ENCODE measurements at places on chromosomes 1 and 21.

GRCh38 chr1:21124846-21125245 is 51.9 kb downstream of the EIF4G3 start:
- peak; percentile 73 for DNase-seq

DNA sequence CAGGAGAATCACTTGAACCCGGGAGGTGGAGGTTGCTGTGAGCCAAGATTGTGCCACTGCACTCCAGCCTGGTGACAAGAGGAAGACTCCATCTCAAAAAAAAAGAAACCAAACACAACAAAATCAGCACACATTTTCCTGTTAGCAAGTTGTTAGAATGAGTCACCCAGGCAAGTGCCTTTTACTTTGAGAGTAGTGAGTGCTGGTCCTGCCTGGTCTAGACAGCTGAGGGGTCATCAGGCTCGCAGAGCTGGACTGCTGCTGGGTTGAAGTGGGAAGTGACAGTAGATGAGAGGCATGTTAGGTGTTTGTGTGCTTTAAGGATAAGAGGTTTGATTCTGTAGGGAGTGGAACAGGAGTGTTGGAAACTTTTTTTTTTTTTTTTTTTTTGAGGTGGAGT is 31.9 kb downstream of the GNPAT start:
- peak; percentile 53 for DNase-seq

- DNase-seq, result no peak
Measured at GRCh38 chr1:153346077-153346723, 2.4 kb downstream of the PGLYRP4 start.

- DNase-seq, result peak; percentile 64
Measured at GRCh38 chr1:234989019-234989418, 139.6 kb downstream of the TOMM20 start.

GRCh38 chr1:78142736-78143135 is 97.0 kb downstream of the GIPC2 start:
- DNase-seq, result no peak

DNA sequence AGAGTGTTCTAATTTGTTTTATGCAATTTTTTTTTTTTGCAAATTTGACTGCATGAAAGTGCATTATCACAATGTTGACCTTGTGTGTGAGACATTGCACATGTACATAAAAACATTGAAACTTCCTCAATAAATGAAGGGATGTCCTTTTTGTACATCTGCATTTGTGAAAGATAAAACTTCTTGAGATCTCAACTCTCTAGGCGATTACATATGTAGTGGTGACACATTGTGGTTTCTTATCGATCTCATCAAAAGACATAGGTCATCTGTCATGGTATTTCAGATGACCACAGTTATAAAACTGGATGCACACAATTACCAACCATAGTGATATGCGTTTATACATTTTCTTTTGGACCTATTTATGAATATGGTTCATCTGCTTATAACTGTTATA is 35.6 kb upstream of the C21orf91 start:
- DNase-seq, result no peak

DNA sequence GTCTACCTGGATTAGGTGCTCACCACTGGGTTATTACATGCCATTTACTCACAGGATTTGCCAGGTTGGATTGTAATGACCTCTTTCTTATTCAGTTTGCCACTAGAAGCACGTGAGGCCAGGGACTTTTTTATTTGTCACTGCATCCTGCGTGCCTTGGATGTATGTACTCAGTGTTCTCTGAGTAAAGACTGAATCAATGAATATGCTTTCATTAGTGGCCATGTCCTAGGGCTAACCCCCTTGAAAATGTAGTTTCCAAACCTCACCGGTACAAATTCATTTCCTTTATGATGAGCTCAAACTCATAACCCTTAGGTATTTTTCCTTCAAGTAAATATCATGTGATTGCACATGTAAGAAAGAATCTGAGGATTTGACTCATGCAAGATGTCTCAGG is 1.3 kb upstream of the ZP4 start:
- DNase-seq, result no peak

DNA sequence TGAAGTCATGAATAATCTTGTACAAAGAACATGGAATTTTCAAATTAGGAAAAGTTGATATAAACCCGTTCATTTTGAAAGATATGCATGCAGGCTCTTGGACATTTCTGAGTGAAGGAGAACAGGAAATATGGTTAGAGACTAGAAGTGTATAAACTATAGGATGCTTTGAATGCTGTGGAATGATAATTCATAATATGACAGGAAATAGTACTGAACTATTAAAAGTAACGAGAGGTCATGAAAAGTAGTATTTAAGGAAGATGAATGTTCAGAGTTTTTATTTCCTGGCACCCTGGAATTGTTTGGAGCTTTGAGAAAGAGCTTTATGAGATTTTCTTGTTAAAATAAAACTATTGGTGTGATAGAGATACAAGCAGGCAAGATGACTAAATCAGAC is 18.7 kb upstream of the CRB1 start:
- DNase-seq, result no peak

GRCh38 chr1:4172644-4173599 is 272.9 kb upstream of the C1orf174 start:
- DNase-seq, result no peak

DNA sequence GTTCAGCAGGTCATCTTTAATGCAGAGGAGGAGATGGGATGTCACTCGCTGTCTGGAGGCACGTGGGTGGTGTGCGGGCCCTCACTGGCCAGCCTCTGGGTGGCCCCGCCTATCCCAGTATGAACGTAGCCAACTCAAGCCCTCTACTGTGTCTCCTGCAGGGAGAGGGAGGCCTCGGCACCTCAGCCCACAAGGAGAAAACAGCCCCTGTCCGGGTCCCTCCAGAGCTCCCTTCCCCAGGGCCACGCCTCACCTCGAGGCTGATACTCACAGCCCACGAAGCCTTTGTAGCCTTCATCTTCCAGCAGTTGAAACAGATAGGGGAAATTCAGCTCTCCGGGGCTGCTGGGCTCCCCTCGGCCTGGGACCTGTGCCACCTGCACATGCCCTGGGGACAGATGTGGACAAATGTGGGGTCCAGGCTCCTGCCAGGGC is 2.6 kb downstream of the HYI start:
- no peak for DNase-seq

GRCh38 chr1:247475793-247476192 is 17.9 kb upstream of the OR2B11 start:
- DNase-seq, result no peak

- DNase-seq, result peak; percentile 43
Measured at GRCh38 chr21:26449161-26449560, 123.9 kb downstream of the CYYR1 start.

- no peak for DNase-seq
Measured at GRCh38 chr21:29487154-29487553, 188.4 kb downstream of the BACH1 start.

DNA sequence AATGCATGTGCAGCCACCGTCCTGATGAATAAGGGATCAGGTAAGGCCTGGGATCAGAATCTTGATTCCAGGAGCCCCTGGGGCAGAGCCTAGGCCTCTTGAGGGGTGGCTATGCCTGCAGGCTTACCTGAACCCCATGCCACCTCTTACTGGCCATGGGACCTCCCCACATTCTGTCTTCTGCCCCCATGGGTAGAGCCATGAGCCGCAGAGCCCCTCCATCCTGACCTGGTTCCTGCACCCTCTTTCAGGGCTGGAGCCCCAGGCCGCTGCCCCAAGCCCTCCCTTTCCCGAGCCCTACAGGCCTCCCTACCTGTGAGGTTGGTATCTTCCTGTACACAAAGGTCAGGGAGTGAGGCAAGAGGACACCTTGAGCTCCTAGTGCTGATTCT is 120.8 kb downstream of the DMRTB1 start:
- DNase-seq, result no peak

GRCh38 chr1:116411784-116412479 is 38.9 kb downstream of the ATP1A1 start:
- DNase-seq, result peak; percentile 79

DNA sequence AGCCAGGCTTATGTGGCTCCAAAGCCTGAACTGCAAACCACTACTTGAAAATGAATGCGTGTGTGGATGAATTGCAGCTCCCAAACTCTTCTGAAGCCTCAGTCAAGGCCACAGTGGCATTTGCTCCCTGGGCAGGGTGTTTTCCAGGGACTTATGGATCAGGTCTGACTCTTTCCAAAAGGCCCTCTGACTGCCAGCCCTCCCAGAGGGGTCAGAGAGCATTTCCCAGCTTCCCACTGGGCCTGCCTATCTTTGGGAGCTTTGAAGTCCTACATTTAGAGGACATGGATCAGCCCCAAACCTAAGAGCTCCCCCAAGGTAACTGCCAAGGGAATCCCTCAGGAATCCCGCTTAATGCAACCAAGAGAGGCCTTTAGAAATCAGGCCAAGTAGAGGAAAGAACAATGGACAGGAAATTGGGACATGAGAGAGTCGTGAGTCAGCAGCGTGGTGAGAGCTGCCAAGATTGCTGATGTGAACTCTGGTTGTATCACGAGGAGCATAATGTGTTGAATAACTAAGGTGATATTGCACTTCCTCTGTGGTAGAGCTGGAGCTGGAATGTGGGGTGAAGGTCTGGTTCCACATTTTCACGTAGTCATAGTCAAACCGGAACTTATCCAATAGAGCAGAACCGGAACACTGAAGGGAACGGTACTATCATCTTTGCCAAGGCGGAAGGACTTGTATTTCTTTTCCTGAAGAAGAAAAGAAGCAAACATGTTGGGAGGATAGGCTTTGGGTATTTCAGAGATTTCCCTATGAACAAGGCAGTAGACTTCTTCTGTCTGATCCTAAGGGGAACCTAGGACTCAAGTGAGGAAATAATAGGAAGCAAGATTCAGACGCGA is 99.4 kb upstream of the JUN start:
- DNase-seq, result peak; percentile 97

DNA sequence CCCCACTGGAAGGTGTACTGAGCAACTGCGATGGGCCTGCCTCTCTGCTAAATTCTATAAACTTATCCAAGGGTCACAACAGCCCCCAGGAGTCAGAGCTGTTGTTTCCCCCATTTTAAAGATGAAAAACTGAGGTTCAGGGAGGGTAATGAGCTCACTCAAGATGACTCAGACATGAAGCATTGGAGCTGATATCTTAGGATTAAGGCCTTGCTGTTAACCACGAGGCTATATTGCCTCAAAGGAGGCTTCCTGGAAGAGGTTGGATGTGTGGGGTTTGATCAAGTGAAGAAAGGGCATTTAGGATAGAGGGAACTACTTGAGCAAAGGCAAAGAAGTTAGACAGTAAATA is 6.7 kb downstream of the LDLRAP1 start:
- peak; percentile 51 for DNase-seq

DNA sequence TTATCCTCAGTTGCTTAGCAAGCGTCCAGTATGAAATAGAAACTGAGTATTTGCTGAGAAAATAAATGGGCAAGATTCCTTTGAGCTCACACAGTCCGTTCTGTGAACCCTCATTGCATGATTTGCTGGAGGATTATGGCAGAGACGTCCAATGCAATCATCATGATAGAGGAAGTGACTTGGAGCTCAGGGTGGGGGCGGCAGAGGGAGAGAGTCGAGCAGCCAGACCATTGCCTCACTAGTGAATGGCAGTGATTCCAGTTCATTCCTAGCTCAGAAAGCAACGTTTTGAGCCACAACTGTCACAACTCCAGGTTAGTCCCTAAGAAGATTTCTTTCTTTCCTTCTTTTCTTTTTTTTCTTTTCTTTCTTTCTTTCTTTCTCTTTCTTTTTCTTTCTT is 27.5 kb upstream of the COL9A2 start:
- DNase-seq, result peak; percentile 79

GRCh38 chr1:156889802-156890580 is 3.5 kb upstream of the PEAR1 start:
- DNase-seq, result peak; percentile 75

- DNase-seq, result peak; percentile 45
Measured at GRCh38 chr21:26070822-26071425, 99.6 kb downstream of the APP start.

GRCh38 chr1:240711020-240711419 is 99.1 kb upstream of the GREM2 start:
- DNase-seq, result no peak

- DNase-seq, result no peak
Measured at GRCh38 chr1:172616195-172616594, 42.7 kb upstream of the FASLG start.

- no peak for DNase-seq
Measured at GRCh38 chr1:5267603-5268235, 613.3 kb downstream of the AJAP1 start.

DNA sequence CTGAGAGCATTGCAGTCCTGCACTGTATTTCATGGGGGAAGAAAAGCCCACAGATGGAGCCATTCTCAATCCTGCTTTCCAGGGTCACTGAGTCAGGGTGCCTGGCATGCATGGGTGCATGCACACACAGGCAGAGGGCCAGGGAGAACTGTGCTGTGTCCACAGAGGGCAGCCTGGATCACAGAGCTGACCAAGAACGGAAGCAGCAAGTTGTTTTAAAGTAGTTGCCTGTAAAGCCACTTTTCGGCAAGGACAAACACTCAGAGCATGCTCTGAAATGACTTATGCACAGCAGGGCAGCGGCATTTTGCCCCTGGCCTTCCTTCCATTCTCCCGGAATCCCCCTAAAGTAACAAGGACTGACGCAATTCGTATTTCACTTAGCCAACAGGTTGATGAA is 3.6 kb downstream of the ERG start:
- no peak for DNase-seq

DNA sequence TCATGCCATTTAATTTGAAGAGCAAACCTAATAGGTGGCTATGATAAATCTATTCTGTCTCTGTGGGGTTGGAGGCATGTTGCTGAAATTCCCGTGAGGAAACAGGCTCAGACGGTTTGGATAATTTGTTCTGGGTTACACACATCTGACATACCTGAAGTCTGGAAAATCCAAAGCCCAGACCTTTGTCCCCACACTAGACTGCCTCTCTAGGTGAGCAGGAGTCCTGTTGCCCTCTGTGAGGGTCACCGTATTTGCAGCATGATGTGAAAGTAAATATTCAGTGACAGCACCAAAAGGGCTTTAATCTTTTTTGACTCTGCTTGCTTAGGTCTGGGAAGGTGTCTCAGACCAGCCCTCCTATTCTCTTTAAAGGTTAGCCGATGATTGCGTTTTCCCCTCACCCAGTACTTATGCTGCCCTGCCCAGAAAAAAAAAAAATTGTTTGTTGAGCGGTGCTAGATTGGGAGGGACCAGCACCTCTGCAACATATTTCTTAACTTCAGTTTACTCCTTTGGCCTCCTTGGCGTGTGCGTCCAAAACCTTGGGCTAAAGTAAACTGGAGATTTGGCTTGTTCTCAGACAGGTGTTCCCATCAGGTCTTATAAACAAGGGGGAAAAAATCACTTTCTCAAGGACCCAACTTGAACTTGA is 67.0 kb downstream of the CACHD1 start:
- no peak for DNase-seq

- DNase-seq, result no peak
Measured at GRCh38 chr1:241513378-241513777, 6.2 kb downstream of the FH start.

DNA sequence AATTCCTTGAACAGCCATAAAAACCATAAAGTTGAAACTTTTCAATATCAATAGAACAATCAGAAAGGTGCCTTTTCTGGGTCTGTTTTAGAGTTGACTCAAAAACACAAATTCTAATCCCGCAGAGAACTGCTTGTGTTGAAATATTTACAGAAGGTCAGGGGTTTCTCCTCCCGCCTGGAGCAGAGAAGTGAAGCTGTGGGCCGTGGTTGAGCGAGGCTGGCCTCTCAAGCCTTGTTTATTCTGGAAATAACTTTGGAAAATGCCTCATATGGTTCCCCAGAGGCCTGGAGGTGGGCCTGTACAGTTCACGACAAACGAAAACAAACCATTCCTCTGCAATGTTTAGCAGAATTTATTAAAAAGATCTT is 90.8 kb upstream of the ERRFI1 start:
- DNase-seq, result peak; percentile 93
